ENCODE measurements at places on chromosomes 1 and 21.

DNA sequence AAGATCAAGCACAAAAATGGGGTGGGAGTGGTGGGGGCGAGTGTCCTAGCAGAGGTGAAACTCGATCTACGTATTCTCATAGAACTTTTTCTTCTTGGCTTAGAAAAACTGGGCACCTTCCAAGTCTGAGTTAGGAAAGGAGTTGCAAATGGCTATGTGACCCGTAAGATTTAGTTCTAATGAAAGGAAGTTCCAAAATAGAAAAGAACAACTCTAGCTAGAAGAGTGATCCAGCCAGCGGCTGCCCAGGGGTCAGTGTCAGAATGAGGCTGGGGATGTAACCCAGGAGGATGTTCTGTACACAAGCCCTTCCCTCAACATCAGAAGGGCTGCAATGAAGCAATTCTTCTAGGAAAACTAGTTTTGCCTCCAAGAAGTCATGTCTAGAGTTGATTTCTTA, 5.2 kb downstream of the MTARC1 start:
- DNase-seq: no peak

DNA sequence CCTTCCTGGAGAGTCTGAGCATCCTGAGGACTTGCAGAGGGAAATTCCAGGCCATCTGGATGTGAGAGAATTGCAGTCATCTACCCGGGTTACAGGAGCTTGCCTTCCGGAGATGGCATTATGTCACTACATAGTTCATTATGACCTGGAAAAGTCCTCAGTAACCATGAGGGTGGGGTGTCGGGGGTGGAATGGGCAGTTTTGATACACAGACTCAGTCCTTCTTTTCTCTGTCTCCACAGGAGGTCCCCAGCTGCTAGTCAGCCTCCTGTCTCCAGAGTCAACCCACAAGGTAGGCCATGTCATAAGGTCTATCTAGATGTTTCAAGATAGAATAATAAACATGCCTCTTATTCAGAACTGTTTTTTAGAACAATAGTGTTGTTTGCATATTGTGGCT, 268.2 kb upstream of the SGIP1 start:
- no peak for DNase-seq

- peak; percentile 21 for DNase-seq
Measured at GRCh38 chr1:33142483-33143064, 39.3 kb downstream of the TRIM62 start.

- no peak for DNase-seq
Measured at GRCh38 chr1:23567996-23568607, 8.8 kb upstream of the ID3 start.

GRCh38 chr1:104229860-104230259, 480.2 kb downstream of the AMY1C start:
- DNase-seq: no peak

GRCh38 chr21:42659416-42660117, 6.1 kb downstream of the PDE9A start:
- no peak for DNase-seq

DNA sequence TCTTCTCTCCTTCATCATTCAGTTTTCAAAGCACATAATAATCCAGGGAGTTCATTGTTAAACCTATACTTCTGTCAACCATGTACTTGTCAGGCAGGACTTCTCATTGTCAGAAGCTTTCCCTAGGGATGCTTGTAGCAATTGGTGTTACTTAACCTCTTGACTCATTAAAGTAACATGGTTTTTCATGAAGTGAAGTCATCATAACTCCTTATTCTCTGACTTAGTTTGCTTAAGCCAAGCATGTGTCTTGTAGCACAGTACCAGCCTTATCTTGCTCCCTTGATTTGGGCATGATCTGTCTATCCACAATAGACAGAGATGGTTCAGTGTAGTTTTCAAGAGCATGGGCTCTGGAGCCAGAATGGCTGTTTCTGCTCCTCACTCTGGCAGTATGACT, 45.3 kb downstream of the LRIG2 start:
- DNase-seq: no peak

- DNase-seq: no peak
Measured at GRCh38 chr1:116165572-116165971, 54.4 kb downstream of the MAB21L3 start.

DNA sequence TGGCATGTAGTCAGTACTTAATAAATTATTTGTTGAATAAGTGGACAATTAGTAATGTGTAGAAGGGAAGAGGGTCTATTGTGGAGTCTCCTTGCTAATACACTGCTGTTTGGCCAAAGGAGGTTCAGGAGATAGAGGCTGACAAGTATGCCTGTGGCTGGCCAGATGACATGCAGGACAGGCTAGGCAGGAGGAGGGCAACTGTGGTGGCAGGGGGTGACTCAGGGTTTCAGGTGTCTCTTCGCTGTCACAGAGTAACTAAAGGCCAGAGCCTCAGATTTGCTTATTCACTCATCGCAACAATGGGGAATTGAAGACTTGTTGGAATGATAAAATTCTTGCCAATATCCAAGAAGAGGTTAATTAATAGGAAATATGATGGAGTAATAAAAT, 33.1 kb downstream of the THRAP3 start:
- DNase-seq: no peak

GRCh38 chr1:223176437-223176836, 33.4 kb upstream of the TLR5 start:
- DNase-seq: no peak

- peak; percentile 56 for DNase-seq
Measured at GRCh38 chr1:226002667-226003501, 3.7 kb upstream of the SDE2 start.

DNA sequence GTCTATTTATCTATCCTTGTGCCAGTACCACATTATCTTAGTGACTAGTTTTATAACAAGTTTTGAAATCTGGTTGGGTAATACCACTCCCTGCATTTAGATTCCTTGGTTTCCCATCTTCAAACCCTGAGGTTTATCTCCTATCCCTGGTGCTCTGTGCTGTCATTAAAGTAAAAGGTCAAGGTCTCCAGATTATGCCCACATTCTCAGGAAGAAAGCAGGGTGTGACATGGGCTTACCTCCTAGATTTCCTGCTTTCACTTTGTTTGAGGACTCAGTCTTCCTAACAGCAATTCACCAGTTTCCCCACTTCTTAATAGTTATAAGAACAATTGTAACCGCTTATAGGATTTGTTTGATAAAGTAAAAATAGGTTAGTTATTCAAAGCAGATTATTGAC, 86.0 kb downstream of the CACHD1 start:
- DNase-seq: no peak

- no peak for DNase-seq
Measured at GRCh38 chr1:3577300-3577699, 34.0 kb downstream of the MEGF6 start.

GRCh38 chr1:21114431-21114830, 62.3 kb downstream of the EIF4G3 start:
- no peak for DNase-seq

- DNase-seq: no peak
Measured at GRCh38 chr1:237152506-237153335, 110.7 kb downstream of the RYR2 start.

GRCh38 chr1:42841440-42842147, 4.8 kb upstream of the ZNF691 start:
- no peak for DNase-seq

DNA sequence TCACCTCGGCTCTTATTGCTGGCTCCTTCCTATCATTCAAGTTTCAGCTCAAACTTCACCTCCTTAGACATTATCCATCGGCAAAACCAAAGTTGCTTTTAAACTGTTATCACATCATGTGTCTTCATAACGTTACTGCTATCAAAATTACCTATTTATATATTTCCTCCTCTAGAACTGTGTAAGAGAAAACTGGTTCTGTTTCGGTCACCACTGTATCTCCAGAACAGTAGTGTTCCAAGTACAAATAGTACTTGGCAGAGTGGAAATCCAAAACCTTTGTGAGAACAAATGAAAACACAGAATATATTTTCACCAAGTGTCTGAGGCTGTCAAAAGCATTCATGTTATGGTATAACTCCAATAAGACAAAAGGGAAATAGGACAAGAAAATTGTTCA, 9.1 kb downstream of the ZRANB2 start:
- no peak for DNase-seq

- peak; percentile 7 for DNase-seq
Measured at GRCh38 chr1:227895828-227896685, 51.7 kb downstream of the WNT9A start.

- no peak for DNase-seq
Measured at GRCh38 chr1:65554829-65555228, 134.4 kb downstream of the LEPR start.

GRCh38 chr1:7677815-7678214, 93.3 kb upstream of the VAMP3 start:
- no peak for DNase-seq

- DNase-seq: no peak
Measured at GRCh38 chr1:161710560-161710959, 3.5 kb downstream of the FCRLA start.

GRCh38 chr1:193706766-193707165, 520.4 kb upstream of the B3GALT2 start:
- DNase-seq: no peak

DNA sequence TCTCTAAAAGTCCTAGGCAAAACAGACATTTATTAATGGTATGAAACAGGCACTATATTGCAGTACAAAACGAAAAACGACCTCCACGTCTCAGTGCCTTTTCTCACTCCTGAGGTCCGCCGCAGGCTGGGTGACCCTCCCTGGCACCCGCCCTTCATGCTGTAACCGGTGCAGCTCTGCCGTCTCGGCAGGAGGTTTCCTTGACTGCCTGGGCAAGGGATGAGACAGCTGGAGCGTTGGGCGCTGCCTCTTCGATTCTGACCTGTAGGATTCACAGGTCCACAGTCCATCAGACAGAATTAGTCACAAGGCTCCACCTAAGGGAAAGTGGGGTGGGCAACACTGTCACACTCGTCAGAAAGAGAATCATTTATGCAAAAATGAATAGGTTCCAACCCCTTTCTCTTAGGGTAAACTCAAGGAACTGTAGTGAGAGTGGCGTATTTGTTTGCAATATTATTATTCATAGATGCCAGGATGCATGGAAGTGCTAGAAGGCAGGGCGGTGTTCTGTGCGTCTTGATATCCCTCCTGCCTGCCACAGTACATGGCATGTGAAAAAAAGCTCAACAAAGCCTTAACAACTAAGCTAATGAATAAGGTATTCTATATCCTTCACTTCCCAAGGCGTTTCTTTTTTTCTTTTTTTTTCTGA, 23.5 kb upstream of the ZBTB18 start:
- DNase-seq: no peak

DNA sequence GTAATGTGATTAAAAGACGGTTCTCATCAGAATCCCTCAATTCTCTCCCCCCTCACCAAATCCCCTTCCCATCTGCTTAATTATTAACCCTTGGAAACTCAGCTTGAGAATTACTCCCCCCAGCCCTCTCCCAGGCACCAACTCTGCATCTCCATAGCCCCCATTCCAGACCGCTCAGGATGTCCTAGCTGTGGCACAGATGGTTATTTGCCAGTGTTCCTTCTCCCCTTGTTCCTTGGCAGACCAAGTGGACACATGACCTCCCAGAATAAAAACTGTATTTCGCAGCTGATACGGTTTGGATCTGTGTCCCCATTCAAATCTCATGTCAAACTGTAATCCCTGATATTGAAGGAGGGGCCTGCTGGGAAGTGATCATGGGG, 14.6 kb downstream of the HENMT1 start:
- DNase-seq: no peak

DNA sequence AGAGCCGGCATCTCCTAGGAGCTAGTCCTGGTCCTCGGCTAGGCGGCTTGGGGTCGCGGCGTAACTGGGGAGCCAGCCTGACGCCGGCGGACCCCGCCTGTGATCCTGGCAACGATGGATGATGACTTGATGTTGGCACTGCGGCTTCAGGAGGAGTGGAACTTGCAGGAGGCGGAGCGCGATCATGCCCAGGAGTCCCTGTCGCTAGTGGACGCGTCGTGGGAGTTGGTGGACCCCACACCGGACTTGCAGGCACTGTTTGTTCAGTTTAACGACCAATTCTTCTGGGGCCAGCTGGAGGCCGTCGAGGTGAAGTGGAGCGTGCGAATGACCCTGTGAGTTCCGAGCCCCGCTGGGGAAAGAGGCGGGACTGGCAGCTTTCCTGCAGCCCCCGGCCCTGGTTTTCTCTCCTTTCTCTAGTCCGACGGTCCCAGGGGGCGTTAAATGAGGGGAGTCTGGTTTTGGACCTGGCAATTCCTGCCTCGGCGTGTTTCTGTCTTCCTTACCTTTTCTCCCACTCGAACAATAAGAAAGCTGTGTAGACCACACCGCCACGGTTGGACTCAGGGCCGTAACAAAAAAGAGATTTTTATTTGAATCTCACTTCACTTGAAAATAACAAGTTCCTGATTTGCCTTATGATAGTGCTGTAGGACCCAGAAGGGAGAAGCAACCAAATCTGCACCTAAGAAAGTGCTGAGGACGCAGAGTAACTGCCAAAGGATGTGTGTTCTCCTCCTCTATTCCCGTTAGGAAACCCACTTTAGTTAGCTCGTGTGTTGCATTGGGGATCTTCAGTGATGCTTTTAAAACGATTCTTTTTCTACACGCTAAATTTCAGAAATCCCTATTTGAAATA, at the start of gene SPRTN:
SPRTN (plus strand) TSS at position 24 of the 859 bp plus-strand sequence; CDS start at position 115, 91 bp downstream.
- no peak for DNase-seq

DNA sequence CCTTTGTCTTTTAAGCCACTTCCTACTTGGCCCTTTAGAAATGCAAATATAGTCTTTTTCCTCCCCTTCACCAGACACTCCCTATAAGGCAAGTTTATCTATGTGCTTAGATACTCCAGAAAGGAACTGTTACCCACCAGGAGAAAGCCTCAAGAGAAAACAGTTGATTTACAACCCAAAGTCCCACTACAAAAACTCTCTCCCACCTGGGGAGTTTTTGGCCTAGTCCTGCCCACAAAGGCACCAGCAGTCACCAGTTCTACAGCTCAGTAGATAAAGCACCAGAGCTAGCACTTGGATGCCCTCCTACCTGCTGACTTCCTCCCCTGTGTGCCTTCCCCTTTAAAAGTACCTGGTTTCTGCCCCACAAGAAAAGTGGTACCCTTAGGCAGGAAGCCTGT, 27.7 kb upstream of the HAO2 start:
- no peak for DNase-seq

DNA sequence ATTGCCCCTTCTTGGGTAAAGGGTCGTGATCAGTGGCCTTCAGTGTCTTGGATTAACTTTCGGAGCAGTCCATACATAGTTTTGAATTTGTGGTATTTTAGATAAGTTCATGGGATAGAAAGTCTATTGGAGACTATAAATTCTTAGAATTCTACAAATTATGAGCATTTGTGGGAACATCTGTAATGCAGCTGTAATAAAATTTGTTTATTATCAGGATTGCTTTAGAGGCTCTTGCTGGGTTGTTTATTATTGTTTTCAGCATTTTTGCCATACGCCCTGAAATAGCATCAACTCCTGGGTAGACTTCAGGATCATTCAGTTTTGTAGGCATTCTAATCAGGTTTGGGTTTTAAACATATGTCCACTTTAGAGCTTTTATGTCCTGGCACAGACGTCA, 16.1 kb downstream of the LAMC1 start:
- no peak for DNase-seq

- no peak for DNase-seq
Measured at GRCh38 chr1:111174070-111174469, 26.4 kb downstream of the DENND2D start.

- no peak for DNase-seq
Measured at GRCh38 chr1:29333008-29333407, 96.7 kb downstream of the PTPRU start.

Measured in CD4-positive, alpha-beta T cell treated with Interleukin-15 for 1 hour (primary cell).